RPMI7951 (cell line): ENCODE measurements at places on chromosomes 1 and 21. TPM values are rescaled to one million over a fixed set of nuclear protein-coding genes. Genes with fewer than 3 reads are reported as not detected.

The NR0B2 gene
- total RNA-seq: not detected in 2 replicates

The SPRR1A gene
- total RNA-seq: not detected in 2 replicates

The HOOK1 gene
- total RNA-seq: not detected in 2 replicates

The HCRTR1 gene
- total RNA-seq: not detected in 2 replicates

The TOR1AIP2 gene
- total RNA-seq: 63.9 and 69.6 TPM in 2 replicates

The FAM20B gene
- 20.1 and 24.2 TPM in 2 replicates for total RNA-seq

The CDK18 gene
- under 0.01 and 0.36 TPM in 2 replicates for total RNA-seq

The UBR4 gene
- 45.4 and 60.2 TPM in 2 replicates for total RNA-seq

The LRRIQ3 gene
- total RNA-seq: 2.0 and 2.1 TPM in 2 replicates

The IL20 gene
- not detected in 2 replicates for total RNA-seq

The HMGCS2 gene
- not detected in 2 replicates for total RNA-seq

The LAMC2 gene
- 1.7 and 2.2 TPM in 2 replicates for total RNA-seq

The PLA2G2A gene
- total RNA-seq: not detected in 2 replicates

The FLG gene
- total RNA-seq: under 0.01 and 0.12 TPM in 2 replicates

The OR14K1 gene
- not detected in 2 replicates for total RNA-seq

The C1orf94 gene
- total RNA-seq: 0.36 and 0.68 TPM in 2 replicates

The CHI3L1 gene
- total RNA-seq: not detected in 2 replicates

The GPR153 gene
- total RNA-seq: 11.8 and 12.6 TPM in 2 replicates

The F13B gene
- total RNA-seq: 0.24 TPM in 1 of 2 replicates, not detected in the other

The QSOX1 gene
- total RNA-seq: 53.3 and 62.4 TPM in 2 replicates

The AUNIP gene
- 8.7 and 10.0 TPM in 2 replicates for total RNA-seq

The SELENBP1 gene
- total RNA-seq: 5.1 and 5.2 TPM in 2 replicates

The FCRL5 gene
- total RNA-seq: not detected in 2 replicates

The HCN3 gene
- total RNA-seq: 0.36 and 0.59 TPM in 2 replicates
